ENCODE measurements at places on chromosomes 7 and 10.
A peak's percentile ranks its signal among the peaks of the same experiment; 100 is the strongest.

- DNase-seq = no peak
Measured at GRCh38 chr7:142690554-142691182, 58.6 kb upstream of the PRSS1 start.

GRCh38 chr10:102421757-102422512, 1.3 kb downstream of the FBXL15 start:
- peak; percentile 25 for DNase-seq

DNA sequence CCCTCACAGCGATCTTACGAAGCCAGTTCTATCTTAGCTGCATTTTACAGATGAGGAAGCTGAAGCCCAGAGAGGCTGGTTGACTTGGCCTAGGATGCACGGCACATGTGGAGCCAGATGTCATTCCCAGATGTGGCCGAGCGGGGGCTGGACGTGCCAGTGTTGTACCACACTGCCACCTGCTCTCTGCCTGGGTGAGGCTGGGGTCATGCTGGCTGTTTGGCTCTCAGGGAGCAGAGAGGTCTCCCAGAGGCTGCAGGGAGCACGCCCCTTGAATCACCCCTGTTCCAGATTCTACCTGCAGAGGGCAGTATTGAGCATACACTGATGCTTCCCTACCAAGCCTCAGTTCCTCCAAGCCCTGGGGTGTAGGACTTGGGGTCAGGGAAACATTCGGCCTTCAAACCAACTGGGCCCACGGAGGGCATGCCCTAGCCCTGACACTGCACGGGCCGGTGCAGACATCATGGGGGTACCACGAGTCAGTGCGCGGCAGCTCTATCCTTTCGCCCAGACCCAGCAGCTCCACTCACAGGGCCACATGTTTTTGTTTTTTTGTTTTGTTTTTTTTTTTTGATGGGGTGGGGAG, 3.8 kb upstream of the GTF2IRD1 start:
- DNase-seq = peak; percentile 70

GRCh38 chr10:63723741-63724140, 202.5 kb downstream of the REEP3 start:
- DNase-seq = no peak

DNA sequence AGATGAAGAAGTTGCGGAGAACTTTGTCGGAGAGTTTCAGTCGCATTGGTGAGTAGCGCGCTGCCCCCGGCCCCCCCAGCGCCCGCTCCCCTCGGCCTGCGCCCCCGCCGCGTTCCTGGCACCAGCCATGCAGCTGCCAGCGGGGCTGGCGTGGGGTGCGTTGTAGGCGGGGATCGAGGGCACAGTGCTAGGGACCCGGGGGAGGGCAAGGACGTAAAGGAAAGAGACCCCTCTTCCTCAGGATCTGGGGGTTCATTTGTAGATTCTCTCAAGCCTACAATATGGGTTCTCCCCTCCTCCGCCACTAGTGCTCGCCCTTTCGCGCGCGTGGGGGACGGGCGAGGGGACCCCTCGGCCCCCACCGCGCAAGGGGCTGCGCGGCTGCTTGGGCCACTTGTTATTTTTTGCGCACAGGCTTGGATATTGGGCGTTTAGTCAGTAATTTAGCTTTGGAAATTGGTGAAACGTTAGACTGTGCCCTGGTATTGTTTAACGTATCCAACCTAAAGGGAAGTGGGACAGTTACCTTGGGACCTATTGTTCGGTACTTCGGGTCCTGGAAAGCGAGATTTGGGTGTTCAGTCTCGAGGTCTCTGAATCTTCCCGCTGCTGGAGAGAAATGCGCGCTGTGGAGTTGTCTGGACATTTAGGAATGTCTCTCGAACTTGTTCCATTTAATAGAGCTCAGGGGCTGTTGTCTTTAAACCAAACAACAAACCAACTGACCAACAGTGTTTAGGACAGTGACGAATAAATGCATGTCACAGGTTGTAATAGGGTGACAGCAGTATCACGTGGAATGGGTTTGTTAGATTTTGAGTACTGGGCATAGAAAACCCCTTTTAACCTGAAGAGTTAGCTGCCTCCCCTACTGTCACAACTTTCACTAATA, 796 bp downstream of the CDK14 start:
- no peak for DNase-seq

DNA sequence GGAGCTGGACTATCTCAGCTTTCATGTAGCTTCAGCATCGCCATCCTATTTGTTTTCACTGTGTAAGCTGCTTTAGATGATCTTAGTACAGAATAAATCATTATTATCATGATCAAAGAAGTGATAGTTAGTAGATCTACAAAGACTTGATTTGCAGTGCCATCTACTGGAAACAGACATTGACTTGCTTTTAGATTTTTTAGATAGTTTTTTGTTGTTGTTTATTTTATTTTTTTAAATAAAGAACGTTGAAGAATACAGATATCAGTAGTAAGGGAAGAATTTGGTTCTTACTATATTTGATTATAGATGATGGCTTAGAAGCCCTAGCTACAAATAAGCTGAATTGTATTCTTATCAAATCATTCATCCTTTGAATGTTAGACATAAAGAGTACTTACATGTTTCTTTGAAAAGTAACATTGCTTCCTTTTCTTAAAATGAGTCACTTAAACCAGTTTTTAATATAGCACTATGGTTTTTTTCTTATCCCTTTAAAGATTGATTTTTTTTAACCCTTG, 6.3 kb upstream of the SFMBT2 start:
- peak; percentile 66 for DNase-seq

GRCh38 chr7:159010937-159011721, 133.5 kb downstream of the VIPR2 start:
- DNase-seq = no peak

DNA sequence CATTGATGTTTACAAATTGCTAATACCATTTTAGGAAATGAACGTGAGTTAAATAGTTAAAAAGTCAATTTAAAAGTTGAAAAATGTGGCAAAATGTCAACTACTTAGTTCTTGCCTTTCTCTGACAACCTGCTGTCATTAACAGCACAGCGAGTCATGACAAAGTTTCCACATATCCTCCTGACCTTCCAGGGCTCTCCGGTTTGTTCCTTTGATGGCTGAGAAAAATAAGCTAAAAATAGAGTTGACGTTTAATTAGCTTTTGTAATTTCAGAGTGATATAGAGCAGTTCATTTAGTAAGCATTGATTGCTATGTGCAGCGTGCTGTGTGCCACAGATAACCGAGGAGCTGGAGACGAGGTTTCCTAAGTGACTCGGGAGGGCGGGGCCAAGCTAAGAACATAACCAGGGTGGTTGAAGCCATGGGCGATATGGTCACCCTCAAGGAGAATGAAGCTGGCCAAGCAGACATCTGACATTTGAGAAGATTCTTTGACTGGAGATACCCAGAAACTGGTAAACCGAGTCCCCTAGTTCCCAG, 47.9 kb downstream of the OGDH start:
- no peak for DNase-seq

DNA sequence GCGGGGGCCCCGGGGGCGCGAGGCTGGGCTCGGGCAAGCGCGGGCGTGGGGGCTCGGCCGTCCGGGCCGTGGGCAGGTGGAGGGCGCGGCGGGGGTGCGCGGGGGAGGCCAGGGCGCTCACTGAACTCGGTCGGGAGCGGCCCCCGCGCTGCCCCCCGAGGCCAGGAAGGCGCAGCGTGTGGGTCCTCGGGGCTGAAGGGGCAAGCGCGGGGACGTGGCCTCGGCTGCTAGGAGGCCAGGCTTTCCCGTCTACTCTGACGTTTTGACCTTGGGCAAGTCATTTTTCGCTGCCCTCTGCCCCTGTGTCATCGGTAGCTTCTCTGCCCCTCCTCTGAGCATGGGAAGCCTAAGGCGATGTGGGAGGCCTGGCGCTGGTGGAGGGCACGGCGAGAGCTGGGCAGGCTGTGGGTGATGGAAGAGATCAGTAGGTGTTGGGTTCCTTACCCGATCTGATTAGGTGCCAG, 441 bp downstream of the FBH1 start:
- DNase-seq = peak; percentile 22

DNA sequence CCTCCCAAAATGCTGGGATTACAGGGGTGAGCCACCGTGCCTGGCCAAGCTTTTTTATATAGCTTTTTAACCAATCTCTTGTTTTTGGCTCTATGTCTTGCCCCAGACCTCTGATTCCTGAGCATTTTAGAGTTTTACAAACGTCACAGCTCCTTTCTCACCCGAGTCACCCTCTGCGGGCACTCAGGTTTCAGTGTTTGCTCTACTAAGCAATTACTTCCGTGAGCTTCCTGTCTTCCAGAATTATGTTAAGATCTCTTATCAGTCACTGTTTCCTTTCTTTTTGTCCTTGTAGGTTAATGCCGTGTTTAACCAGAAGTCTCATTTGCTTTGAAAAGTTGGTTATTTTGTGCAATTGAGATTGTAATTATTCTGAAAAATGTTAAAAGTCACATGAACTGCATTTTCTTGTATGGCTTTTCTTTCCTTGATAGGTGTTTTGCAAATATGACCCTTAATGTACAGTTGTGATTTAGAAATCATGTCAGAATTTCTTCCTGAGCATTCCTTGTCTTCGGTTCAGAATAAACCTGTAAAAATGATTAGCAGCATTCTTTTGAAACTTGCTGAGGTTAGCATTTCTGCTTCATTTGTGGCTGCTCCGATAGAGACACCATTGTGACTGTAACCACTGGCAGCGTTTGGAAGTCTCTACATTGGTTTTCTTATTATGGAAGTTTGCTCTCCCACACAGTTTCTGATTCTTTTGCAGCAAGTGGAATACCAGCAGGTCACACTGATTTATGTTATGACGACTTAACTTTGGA, 4.5 kb upstream of the HKDC1 start:
- DNase-seq = peak; percentile 41

- no peak for DNase-seq
Measured at GRCh38 chr10:130934293-130935127, 377.0 kb downstream of the TCERG1L start.

- no peak for DNase-seq
Measured at GRCh38 chr7:141674702-141675101, 27.3 kb downstream of the DENND11 start.

DNA sequence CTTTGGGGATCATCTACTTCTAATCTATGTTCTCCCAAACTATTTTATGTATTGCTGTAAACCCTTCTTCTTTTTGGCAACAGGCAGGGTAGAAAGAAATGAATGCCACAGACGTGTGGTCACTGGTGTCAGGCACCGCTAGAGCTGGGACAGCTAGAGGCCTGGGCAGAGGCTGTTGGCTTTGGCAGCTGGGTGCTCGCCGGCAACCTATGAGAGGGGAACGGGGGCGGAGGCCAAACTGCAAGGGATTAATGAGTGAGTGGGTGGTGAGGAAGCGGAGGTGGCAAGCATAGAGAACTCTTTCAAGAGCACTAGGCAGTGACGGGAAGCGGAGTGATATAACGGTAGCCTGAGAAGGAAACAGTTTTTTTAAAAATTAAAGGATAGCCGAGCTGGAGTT, 78.5 kb downstream of the CREB5 start:
- no peak for DNase-seq

GRCh38 chr7:159142730-159143129, 1.9 kb downstream of the VIPR2 start:
- DNase-seq = no peak

DNA sequence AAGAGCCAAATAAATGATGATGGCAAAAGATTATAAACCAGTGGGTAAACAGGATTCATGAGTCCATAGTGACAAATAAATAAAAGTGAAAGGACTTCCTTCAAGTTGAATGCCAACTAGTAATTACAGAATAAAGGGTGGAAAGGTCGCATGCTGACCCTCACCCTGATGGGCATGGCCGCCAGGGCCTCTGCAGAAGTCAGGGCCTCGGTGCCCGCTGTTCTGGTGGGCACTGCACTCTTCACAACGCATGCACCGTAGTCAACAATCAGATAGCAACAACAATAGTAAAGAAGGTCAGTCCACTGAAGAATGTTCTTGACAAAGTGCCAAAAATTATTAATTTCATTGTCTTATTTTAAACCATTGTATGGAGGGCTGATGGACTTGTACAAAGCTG, 123.2 kb upstream of the LANCL2 start:
- DNase-seq = no peak

GRCh38 chr10:15558136-15558535, 161.6 kb downstream of the ITGA8 start:
- no peak for DNase-seq

DNA sequence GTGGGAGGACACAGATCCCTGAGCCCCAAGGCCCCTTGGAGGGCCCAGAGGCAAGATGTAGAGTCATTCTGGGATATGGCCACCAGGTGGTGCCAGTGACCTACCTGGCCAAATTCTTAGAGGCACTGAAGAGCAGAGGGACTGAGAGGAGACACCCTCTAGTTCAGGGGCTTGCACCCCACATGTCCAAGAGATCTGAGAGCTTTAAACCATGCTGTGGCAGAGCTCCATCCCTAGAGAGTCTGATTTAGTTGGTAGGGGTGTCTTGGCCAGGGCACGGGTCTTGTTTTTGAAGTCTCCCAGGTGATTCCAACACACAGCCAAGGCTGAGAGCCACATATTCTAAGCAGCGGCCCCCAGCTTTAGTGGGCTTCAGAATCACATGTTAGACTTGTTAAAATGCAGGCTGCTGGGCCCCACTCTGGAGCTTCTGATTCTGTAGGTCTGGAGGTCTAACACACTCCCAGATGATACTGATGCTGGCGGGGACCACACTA, 52.5 kb downstream of the PRF1 start:
- DNase-seq = peak; percentile 72

DNA sequence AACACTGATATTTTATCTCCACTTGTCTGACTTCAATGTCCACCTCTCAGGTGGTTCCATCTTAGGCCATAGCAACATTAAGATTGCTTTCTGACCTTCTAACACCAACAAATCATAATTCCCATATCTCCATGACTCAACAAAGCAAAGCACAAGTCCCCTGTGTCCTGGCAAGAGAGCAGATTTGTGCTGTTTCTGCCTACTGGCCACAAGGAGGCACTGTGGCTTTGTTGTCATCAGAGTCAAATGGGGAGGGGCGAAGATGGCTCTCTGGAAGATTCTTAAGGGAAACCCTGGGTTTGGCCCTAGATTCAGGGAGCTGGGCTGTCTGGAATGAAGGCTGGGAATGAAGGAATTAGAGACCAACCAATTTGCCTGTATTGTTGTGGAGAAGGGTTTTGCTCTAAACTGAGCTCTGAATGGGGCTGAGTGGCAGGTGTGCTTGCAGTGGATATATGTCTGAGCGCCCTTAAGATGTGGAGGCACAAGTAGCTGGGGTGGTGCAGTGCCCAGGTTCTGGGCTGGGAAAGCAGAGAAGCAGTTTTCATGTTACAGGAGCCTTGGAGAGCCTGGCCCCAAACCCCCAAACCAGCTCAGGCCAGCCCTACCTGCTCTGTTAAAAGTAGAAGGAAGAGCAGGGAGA, 154.8 kb upstream of the PRSS58 start:
- DNase-seq = peak; percentile 55

- no peak for DNase-seq
Measured at GRCh38 chr7:102840404-102840803, 72.4 kb upstream of the LRRC17 start.

- DNase-seq = no peak
Measured at GRCh38 chr7:40211276-40212003, 76.6 kb downstream of the SUGCT start.

DNA sequence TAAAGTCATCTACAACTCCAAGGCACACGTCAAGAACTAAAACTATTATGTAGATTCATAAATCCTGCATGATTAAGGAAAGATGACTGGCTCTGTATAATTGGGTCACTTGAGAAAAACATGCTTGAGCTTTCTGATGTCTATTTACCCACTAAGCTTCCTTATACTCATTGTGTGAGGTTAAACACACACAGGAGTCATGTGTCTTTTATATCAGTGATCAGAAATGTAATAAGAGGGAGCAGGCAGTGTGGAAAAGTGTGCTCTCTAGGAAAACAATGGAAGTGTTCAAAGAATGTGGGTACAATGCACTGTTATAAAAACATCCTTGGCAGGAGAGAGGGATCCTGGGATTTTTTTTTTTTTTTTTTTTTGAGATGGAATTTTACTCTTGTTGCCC, 108.6 kb upstream of the ARID5B start:
- DNase-seq = no peak

Measured in CD4-positive, alpha-beta T cell treated with Interleukin-21 for 1 hour (primary cell).